ENCODE measurements at places on chromosomes 4 and X.

DNA sequence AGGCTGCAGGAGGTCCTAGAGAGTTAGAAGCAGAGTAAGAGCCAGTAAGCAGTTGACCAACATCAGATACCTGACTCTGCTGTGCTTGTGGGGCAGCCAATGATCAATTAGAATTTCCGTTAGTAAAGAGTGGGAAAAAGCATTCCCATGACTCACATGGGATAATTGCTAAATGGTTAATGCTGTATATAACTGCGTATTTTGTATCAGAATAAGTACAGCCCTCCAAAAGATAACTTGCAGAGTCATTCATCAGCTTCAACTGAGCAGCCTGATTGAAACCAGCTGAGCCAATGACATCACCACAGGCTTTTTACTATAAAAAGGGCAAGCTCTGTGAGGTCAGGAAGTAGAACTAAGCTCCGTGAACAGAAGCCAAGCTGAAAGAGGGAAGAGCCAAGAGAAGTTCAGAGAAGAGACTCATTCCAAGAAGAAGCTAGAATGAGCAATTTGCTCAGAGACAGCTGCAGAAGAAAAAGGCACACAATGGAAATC, 67.9 kb downstream of the PPP3CA start:
- DNase-seq: no peak

- DNase-seq: no peak
Measured at GRCh38 chr4:147707892-147708672, 23.8 kb upstream of the ARHGAP10 start.

DNA sequence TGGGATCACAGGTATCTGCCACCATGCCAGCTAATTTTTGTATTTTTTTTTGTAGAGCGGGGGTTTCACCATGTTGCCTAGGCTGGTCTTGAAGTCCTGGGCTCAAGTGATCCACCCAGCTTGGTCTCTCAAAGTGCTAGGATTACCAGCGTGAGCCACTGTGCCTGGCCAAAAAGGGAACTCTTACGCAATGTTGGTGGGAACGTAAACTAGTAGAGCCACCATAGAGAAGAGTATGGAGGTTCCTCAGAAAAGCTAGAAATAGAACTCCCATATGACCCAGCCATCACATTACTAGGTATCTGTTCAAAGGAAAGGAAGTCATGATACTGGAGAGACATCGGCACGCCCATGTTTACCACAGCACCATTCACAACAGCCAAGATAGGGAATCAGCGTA, 85.9 kb downstream of the PRKX start:
- no peak for DNase-seq

GRCh38 chr4:5416637-5417036, 291.7 kb downstream of the EVC2 start:
- DNase-seq: no peak

DNA sequence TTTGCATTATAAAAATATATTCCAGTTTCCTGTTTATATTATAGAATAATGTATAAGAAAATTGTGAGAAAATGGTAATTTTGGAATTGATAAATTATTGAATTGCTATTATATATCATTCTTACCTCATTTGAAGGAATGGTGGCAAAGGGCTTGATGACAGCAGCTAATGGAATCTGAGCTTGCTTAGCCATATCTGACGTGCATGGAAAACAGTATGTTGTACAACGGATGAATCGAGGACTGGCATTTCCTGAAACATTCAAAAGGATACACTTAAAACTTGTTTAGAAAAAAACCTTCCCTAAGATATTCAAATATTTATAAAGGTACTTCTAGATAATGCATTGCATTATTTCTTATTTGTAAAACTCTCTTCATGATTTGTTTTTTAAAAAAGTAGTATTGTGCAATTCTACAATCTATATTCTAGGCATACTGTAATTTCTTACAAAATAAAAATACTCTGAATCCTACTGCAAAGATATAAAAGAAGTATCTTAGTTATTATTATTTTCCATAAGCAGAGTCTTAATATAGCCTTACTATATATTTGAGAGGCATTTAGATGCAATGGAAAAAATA, 38.3 kb downstream of the SEC24D start:
- no peak for DNase-seq

DNA sequence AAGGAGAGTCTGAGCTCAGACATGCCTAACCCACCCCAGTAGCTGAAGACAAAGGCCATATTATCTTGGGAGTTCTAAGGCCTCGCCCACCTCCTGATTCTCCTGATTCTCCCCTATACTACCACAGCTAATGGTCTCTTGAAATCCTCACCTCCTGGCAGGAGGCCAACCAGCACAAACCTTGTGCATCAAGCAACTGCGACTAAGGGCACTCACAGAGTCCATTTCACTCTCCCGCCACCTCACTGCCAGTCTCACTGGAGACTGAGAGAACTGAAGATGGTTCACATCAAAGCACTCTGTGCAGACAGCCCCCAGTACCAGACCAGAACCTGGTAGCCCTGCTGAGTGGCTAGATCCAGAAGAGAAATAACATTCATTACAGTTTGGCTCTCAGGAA, 102.1 kb upstream of the KLF8 start:
- no peak for DNase-seq

- no peak for DNase-seq
Measured at GRCh38 chrX:13774696-13775095, 40.1 kb downstream of the OFD1 start.

DNA sequence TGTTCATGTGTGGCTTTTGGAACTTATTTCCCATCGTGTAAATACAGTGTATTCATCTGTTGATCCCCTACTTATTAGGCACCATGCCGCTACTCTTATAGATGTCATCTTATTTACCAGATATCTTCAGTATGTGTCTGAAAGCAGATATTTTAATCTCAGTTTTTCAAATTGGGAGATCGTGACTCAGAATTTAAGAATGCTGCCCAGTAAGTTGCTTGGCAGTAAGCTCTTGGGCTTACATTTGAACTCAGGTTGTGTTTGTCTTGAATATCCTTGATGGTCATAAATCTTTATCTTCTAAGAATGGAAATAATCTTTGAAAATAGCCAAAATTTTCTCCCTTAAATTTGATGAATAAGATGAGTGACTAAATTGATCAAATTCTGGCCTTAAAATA, 45.9 kb upstream of the RPA4 start:
- no peak for DNase-seq

DNA sequence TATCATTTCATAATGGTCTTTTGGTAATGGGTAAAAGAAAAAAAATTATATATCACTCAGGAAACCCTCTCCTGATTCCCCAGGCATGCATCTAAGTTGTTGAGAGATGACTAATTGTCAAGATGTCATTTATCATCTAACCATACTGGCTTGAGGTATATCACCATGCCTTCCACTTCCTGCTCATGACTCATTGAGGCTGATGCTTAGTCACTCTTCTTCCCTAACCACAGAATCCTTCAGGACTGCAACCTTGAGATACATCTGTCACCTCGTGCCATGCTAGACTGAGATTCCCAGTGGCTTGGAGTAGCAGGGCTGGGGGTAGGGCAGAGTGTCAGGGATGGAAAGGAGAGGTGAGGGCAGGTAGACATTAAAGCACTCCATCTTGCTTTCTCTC, 782.5 kb upstream of the INTU start:
- no peak for DNase-seq

DNA sequence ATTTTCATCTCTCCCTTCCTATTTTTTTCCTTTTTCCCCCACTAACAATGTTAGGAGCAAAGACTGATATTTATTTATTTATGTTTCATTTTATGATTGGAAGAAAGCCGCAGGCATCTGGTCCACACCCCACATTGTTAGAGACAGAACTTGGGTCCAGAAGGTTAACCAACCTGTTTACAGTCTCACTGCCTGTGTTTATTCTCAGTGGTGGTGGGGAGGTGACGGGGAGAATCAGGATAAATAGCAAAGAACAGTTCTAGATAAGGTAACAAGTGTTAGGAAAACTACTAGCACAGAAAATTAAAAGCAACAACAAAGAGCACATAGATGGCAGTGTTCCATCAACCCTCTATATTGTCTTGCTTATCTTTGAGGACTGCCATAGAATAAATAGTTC, 301.7 kb upstream of the DIPK2B start:
- DNase-seq: no peak

- no peak for DNase-seq
Measured at GRCh38 chrX:107537815-107538214, 88.4 kb downstream of the FRMPD3 start.

DNA sequence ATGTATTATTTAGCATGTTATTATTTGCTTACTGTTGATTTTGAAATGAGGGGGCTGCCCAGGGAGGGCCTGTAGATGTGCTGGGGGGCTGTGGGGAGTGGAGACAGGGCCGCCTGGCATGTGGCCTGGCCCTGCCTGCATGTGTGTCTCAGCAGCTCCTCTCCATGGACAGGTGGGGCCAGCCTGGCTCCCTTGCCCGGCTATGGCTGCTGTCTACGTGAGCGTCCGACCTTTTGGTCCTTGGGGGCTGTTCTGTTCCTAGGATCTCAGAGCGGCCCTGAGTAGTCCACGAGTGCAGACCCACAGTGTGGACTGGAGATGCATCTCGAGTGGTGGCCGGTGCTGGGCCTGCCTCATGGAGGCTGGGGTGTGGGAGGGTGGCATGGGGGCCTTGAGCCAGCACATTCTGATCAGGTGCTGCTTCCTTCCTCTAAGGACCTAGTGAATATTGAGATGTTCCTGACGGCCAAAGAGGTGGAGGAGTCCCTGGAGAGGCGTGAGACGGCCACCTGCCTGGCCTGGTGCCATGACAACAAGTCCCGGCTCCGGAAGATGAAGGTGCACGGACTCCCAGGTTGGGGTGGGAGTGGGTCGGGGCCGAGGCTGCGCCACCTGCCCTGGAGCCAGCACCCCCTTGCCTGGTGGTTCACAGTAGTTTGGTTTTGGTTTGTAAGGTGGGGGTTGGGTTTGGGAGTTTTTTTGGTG, 24.9 kb upstream of the UVSSA start:
- no peak for DNase-seq

- no peak for DNase-seq
Measured at GRCh38 chrX:22165732-22166457, 106.8 kb upstream of the CBLL2 start.

DNA sequence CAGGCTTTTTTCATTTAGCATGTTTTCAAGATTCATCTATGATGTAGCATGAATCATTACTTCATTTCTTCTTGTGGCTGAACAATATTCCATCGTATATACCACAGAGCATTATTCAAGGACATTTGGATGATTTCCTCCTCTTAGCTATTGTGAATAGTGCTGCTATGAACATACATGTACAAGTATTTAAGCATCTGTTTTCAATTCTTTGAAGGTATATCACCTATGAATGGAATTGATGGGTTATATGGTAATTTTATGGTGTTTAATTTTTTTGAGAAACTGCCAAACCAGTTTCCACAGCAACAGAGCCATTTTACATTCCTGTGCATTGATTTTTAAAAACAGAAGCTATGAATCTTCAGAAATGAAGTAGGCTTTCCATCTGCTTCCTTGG, 36.1 kb upstream of the WDR19 start:
- no peak for DNase-seq

DNA sequence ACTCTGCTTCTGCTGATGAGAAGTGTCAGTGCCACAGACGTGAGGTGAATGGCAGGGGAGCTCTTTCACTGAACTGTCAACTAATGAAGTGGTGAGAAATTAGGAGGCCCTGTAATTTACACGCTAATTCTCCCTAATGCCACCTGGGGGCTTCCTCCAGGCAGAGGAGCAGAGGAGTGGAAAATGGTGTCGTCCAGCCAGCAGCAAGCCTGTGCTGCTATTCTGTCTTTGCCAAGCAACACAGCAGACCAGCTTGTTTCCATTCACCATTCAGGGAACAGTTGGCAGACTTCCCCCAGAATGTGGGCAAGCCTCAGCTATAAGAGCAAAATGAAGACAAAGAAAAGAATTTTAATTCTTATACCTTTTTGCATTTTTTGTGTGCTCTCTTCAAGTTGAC, 245.2 kb upstream of the TET2 start:
- DNase-seq: no peak

- DNase-seq: no peak
Measured at GRCh38 chr4:163568843-163569242, 74.4 kb downstream of the TMA16 start.

DNA sequence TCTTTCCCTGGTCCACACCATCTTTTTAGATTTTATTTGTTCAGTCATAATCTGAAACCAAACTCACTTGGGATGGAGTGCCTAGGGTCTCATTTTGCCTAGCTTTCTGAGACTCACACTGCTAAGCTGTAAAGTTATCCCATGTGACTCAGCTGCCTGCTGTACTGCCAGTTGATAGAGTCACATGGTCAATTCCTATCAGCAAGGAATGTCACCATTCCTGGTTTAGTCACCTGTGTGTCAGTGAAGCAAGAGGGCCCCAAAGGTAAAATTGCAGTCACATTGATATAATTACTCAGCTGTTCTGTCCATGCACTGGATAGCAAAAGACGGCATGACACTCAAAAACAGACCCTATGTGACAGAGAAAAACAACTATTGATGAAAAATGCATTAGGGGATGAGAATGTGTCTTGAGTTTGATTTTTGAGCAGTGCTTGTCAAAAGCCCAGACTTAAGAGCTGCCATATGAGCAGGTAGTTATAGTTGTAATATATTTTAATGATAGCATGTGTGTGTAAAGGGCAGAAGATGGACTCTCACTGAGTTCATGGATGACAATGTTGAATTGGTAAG, 413.2 kb downstream of the PPARGC1A start:
- no peak for DNase-seq

- DNase-seq: no peak
Measured at GRCh38 chr4:184331268-184331995, 113.8 kb upstream of the ENPP6 start.

GRCh38 chr4:8283161-8283560, 13.6 kb downstream of the HTRA3 start:
- DNase-seq: no peak
